ENCODE measurements at places on chromosomes 1 and 21. TPM values are rescaled to one million over a fixed set of nuclear protein-coding genes. Genes with fewer than 3 reads are reported as not detected.

Gene MFSD2A
- 45.9 TPM for polyA plus RNA-seq

Gene MAP3K6
- 19.4 TPM for polyA plus RNA-seq

Gene PTGFRN
- polyA plus RNA-seq = 16.8 TPM

Gene KRTAP19-1
- not detected for polyA plus RNA-seq

GRCh38 chr1:231184891-231185290 is 23.0 kb downstream of the TRIM67 start:
- H3K27me3 ChIP-seq = no peaks in the 10 kb centered on the region
- DNase-seq = no peak
- H3K36me3 ChIP-seq = no peaks in the 10 kb centered on the region
- H3K4me3 ChIP-seq = no peak overlapping the region

DNA sequence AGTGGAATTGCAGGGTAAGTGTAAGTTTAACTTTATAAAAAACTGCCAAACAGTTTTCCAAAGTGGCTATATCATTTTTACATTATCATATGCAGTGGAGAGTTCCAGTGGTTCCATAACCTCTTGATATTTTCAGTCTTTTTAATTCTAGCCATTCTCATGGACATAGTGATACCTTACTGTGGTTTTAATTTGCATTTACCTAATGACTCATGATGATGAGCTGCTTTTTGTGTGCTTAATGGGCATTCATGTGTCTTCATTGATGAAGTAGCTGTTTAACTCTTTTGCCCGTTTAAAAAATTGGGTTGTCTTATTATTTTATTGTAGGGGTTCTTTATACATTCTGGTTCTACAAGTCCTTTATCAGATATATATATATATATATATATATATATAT is 29.4 kb downstream of the SNX27 start:
- H3K4me3 ChIP-seq = no peak overlapping the region
- no peaks in the 10 kb centered on the region for H3K36me3 ChIP-seq
- H3K4me1 ChIP-seq = peaks cover 15% of the 10 kb centered on the region
- no peaks in the 10 kb centered on the region for H3K27me3 ChIP-seq

- H3K4me1 ChIP-seq = no peaks in the 10 kb centered on the region
- H3K27ac ChIP-seq = peak overlapping the region; percentile 80
- H3K27me3 ChIP-seq = peaks cover 94% of the 10 kb centered on the region
- DNase-seq = no peak
These were observed 2.0 kb downstream of the GFI1 start for GRCh38 chr1:92484472-92485380.

GRCh38 chr1:234554698-234555311 is 55.2 kb downstream of the IRF2BP2 start:
- H3K4me1 ChIP-seq = no peaks in the 10 kb centered on the region
- H3K27ac ChIP-seq = peak overlapping the region; percentile 83
- DNase-seq = no peak
- H3K27me3 ChIP-seq = no peaks in the 10 kb centered on the region

- no peaks in the 10 kb centered on the region for H3K27me3 ChIP-seq
- peaks cover 19% of the 10 kb centered on the region for H3K4me1 ChIP-seq
- H3K4me3 ChIP-seq = no peak overlapping the region
These were observed 30.9 kb downstream of the COA7 start for GRCh38 chr1:52667290-52667689.

Data from small intestine (tissue), 16 donors.